Osteocyte (in vitro differentiated cells): ENCODE measurements at places on chromosomes 5 and 9. TPM values are rescaled to one million over a fixed set of nuclear protein-coding genes. Genes with fewer than 3 reads are reported as not detected.

DNA sequence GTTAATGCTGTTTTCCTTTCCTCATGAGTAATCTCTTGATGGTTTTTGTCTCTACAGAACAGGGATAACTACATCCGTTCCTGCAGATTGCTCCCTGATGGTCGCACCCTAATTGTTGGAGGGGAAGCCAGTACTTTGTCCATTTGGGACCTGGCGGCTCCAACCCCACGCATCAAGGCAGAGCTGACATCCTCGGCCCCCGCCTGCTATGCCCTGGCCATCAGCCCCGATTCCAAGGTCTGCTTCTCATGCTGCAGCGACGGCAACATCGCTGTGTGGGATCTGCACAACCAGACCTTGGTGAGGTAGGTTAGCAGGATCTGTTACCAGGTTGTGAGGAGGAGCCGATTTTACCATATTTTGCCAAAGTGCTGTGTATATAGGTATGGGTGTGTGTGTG lies 148.2 kb downstream of the TLE4 start:
- no peak for DNase-seq

DNA sequence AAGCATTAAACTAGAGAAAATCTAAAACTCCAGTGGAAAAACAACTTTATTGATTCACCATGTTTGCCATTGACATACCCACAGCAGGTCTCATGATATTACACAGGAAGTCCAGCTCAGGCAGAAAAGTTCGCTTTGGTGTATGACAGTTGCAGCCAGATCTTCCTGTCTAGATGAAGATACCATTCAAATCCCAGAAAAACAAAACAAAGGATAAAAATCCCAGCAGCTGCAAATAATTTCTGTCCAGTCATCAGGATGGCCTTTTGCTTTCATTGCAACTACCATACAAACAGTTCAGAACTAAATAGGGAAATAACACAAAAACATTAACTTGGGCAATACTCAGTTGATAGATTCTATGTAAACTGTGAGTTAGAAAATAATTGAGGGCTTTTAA lies 136.0 kb upstream of the NREP start:
- no peak for DNase-seq

The ANKHD1 gene
- 80.8 and 82.3 TPM in 2 replicates for total RNA-seq

- DNase-seq: no peak
These were observed 435.4 kb downstream of the MTRR start for GRCh38 chr5:8304341-8304740.

GRCh38 chr5:177981296-177982071 lies 14.6 kb downstream of the PROP1 start:
- DNase-seq: no peak
